T-helper 17 cell (primary cell): ENCODE measurements at places on chromosomes 12 and 14.

DNA sequence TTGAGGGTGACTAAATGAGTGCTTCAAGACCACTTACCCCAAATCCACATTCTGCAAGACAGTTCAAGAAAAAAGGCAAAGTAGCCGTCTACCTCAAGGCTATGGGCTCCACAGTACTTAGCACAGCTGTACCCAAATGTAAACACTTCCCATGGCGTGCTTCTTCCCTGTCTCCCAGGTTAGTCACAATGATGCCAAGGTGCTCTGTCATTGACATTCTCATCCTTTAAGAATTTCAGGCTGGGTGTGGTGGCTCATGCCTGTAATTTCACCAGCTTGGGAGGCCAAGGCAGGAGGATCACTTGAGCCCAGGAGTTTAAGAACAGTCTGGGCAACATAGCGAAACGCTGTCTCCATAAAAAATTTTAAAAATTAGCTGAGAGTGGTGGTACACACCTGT, 51.2 kb upstream of the CERS5 start:
- no peak for DNase-seq

- no peak for DNase-seq
These were observed 608.4 kb downstream of the FSCB start for GRCh38 chr14:43898687-43899086.

DNA sequence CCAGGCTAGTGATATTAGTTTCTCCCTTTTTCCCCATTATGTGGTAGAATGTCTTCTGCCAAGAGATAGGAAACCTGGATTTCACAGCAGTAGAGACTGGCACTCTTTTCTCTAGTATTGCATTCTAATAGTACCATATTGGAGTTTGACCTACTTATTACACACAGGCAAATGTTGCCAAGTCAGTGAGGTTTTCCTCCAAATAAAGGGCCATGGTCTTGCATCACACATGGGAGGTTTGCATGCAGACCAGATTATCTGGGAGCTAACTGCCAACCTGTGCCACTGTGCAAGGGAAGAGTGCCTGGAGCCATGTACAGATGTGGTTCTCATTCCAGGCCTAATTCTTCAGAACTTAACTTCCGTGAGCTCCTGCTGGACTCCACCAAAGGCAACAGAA, 113.3 kb downstream of the ANO6 start:
- no peak for DNase-seq

GRCh38 chr12:92621312-92621711, 81.5 kb upstream of the PLEKHG7 start:
- DNase-seq: no peak

DNA sequence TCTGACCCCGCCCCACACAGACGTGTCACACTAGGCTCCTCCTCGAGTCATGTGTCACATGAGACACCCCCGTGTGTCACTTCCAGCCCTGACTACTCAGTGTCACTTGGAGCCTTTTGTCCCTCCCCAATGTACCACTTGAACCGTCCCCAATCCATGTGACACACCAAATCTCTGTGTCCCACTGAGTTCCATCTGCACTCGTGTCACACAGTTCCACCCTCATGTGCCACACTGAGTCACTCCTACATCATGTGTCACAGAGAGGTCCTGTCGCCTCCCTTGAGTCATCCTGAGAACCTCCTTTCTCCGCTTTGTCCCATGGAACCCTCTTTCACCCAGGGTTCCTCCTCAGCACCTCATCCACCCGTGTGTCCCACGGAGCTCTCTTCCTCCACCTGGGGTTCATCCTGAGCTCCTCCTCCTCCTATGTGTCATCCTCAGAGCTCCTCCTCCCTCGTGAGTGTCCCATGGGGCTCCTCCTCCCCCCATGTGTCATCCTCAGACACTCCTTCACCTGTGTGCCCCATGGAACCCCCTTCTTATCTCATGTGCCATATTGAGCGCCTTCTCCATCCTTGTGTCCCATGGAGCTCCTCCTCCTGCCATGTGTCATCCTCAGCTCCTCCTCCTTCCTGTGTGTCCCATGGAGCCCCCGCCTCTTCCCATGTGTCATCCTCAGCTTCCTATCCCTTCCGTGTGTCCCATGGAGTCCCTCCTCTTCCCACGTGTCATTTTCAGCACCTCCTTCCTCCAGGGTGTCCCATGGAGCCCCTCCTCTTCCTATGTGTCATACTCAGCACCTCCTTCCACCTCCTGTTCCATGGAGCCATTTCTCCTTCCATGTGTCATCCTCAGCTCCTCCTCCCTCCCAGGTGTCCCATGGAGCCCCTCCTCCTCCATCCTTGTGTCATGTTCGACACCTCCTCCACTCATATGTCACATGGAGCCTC, 32.0 kb downstream of the RTL1 start:
- DNase-seq: no peak

- DNase-seq: no peak
These were observed 42.5 kb downstream of the LMO3 start for GRCh38 chr12:16563504-16563903.

GRCh38 chr14:76793956-76794355, 18.7 kb downstream of the ANGEL1 start:
- DNase-seq: no peak
